ENCODE measurements at places on chromosomes 13 and 19. TPM values are rescaled to one million over a fixed set of nuclear protein-coding genes. Genes with fewer than 3 reads are reported as not detected.

Gene SIGLEC5
- not detected for total RNA-seq

Gene ERICH4
- total RNA-seq, result not detected

Gene OR7A5
- total RNA-seq, result not detected

Gene MYADM
- 53.2 TPM for total RNA-seq

Gene YJEFN3
- 8.6 TPM for total RNA-seq

Gene C1QTNF9
- total RNA-seq, result not detected

Gene EDNRB
- total RNA-seq, result 0.07 TPM

DNA sequence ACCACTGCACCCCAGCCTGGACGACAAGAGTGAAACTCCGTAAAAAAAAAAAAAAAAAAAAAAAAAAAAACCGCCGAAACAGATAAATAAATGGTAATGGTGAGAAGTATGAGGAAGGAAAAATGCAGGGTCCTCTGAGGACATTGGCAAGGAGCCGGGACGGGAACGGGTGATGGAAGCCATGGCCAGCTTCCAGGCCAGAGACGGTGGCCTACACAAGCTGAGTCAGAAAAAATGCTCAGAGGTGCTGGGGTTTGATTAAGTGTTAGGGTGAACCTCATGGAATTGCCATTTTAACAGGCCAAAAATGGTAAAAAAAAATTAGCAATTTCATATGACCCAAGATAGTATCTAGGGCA, 866 bp upstream of the ZSWIM4 start:
- no peaks in the 10 kb centered on the region for H3K36me3 ChIP-seq
- H3K4me1 ChIP-seq, result peaks cover 11% of the 10 kb centered on the region
- peak overlapping the region; percentile 65 for H3K4me3 ChIP-seq
- peak overlapping the region; percentile 71 for H3K27ac ChIP-seq

DNA sequence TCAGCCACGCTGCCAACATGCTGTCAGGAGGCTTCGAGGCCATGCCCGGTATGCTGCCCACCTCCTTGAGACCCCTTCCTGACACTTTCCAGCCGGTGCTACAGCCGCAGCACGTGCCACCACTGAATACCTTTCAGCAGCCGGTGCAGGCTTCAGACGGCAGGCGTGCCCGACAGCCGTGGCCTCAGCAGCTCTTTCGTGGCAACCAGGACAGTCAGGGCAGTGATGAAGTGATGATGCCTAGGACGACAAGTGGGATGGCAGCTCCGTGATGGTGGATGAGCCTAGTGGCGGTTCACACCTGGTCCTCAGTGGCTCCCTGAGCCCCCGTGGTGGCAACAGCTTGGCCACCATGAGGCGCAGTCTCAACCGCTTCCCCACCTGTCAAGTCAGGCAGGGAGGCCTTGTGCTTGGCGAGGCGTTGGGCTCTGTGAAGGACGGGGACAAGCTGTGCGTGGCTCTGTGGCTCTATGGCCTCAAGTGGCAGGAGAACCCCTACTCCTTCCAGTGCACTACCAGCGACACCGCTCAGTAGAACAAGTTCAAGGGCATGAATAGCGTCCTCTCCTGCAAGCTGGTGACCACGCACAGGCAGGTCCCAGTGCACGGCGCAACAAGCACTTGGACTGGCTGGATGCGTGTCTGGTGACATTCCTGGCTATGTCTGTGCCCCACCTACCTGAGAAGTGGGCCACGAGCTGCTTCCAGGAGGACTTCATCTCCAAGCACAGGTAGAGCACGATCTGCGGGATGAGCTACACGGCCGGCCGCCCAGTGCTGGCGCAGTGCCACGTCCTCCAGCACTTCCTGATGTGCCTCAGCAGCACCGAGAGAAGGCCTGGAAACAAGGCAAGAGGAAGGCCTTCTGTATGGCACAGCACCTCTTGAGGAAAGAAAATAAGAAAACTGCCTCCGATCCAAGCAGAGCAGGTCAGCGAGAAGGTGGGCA, 18.2 kb upstream of the ZNF14 start:
- H3K36me3 ChIP-seq, result no peaks in the 10 kb centered on the region
- no peaks in the 10 kb centered on the region for H3K27me3 ChIP-seq
- no peak overlapping the region for H3K27ac ChIP-seq
- no peak for DNase-seq
- no peaks in the 10 kb centered on the region for H3K4me1 ChIP-seq

DNA sequence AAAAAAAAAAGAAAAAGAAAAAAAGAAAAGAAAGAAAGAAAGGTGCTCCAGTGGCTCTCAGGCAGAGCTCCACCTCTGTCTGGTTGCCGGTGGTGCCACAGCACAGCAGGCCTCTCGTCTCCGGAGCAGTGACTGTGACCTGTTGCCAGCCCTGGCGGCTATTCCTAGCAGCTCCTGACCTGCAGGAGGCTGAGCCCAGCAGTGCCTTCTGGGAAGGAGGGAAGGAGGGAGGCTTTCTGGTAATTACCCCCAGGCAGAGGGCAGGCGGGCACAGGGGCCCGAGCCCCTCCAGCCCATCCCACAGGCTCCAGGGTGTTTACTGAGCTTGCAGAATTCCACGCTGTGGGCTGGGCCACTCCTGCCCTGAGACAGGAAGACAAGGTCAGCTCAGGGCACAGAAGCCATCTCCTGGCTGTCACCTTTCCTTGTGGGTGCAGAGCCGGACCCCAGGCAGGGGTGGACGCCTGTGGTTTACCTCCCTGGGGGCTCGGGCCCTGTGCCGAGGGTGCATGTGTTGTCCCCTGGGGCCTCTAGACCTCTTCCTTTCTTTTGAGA, 77.9 kb downstream of the GNG7 start:
- no peak overlapping the region for H3K4me3 ChIP-seq
- no peaks in the 10 kb centered on the region for H3K4me1 ChIP-seq
- DNase-seq, result no peak
- no peak overlapping the region for H3K27ac ChIP-seq
- no peaks in the 10 kb centered on the region for H3K36me3 ChIP-seq
- no peaks in the 10 kb centered on the region for H3K27me3 ChIP-seq

DNA sequence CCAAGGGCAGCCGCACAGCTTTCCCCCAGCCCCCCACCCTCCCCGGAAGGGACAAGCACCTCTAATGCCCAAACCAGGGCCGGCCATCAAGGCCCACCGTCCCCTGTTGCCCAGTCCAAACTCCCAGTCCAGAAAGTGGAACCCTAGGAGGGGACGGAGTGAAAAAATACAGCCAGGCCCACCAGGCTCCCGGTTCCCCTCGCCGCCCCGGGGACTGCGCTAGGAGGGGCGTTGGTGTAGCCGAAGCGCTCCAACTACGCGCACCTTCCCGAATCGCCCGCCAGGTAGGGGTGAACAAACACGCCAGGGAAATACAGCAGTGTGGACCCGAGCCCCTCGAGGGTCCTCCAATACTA, 1.3 kb downstream of the KLF16 start:
- H3K27me3 ChIP-seq, result no peaks in the 10 kb centered on the region
- peak overlapping the region; percentile 85 for H3K4me3 ChIP-seq
- no peak for DNase-seq
- H3K36me3 ChIP-seq, result no peaks in the 10 kb centered on the region
- H3K4me1 ChIP-seq, result peaks cover 43% of the 10 kb centered on the region
- peak overlapping the region; percentile 52 for H3K27ac ChIP-seq

GRCh38 chr13:109790942-109791605, 4.7 kb upstream of the IRS2 start:
- H3K4me1 ChIP-seq, result peaks cover 32% of the 10 kb centered on the region
- no peaks in the 10 kb centered on the region for H3K36me3 ChIP-seq
- no peaks in the 10 kb centered on the region for H3K27me3 ChIP-seq
- peak; percentile 84 for DNase-seq

GRCh38 chr19:17429641-17430113, 9.8 kb downstream of the MVB12A start:
- no peak overlapping the region for H3K4me3 ChIP-seq
- no peaks in the 10 kb centered on the region for H3K27me3 ChIP-seq
- H3K27ac ChIP-seq, result no peak overlapping the region
- DNase-seq, result no peak

DNA sequence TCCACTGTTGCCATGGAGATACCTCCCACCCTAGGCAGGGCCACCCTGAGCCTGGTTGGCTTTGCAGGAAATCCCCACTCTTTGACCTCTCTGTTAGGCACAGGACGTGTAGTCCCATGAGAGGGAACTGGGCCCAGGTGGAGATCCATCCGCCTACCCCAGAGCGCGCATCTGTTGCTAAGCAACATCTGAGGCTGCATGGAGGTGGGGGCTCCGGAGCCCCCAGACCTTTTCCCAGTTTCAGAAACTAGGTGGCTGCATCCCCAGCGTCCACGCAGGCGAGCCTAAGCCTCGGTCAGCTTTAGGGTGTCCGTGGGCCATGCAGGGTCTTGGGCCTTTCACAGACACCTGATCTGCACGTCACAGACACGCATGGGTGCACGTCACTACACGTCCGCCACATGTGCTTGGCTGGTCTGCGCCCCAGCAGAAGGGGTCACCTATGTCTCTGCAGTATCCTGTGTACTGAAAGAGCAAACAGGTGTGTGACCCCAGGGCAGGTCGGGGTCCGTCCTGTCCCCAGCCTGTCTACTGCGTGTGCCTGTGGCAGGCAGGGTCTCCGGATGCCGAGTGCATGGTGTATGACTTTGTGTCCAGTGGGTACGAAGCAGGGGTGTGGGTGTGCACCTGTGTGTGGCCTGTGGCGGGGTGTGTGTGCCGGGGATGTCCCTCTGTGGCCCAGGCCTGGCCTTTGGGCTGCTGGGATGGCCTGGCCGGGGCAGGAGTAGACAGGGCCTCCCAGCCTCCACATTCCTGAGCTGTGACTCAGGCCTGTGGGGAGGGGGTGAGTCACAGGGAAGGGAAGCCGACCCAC, 4.1 kb upstream of the CIRBP start:
- H3K4me3 ChIP-seq, result no peak overlapping the region
- peak overlapping the region; percentile 47 for H3K27ac ChIP-seq
- H3K36me3 ChIP-seq, result no peaks in the 10 kb centered on the region
- peaks cover 63% of the 10 kb centered on the region for H3K4me1 ChIP-seq

- H3K27me3 ChIP-seq, result no peaks in the 10 kb centered on the region
- no peaks in the 10 kb centered on the region for H3K4me1 ChIP-seq
- no peaks in the 10 kb centered on the region for H3K36me3 ChIP-seq
- H3K4me3 ChIP-seq, result no peak overlapping the region
- no peak for DNase-seq
Observed at GRCh38 chr13:44732503-44733098, 156.5 kb upstream of the TSC22D1 start.
